ENCODE measurements at places on chromosomes 11 and 22.

DNA sequence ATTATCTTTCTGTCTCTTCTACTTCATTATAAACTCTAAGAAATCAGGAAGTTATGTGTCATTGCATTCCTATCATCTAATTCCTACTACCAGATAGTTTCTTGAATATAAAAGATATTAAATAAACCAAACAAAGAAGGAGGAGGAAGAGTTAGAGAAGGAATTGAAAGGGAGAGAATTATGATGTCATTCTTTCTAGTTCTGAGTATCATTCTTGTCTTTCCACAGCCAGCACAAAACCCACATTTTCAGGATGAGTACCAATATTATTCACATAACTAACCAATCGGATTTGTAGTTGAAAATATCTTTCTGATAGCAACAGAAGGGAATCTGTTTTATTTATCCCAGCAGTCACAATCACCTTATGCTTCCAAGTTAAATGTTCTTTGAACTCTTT is 13.3 kb downstream of the MS4A13 start:
- no peak for DNase-seq

GRCh38 chr22:36461665-36462649 is 19.5 kb downstream of the TXN2 start:
- peak; percentile 62 for DNase-seq

DNA sequence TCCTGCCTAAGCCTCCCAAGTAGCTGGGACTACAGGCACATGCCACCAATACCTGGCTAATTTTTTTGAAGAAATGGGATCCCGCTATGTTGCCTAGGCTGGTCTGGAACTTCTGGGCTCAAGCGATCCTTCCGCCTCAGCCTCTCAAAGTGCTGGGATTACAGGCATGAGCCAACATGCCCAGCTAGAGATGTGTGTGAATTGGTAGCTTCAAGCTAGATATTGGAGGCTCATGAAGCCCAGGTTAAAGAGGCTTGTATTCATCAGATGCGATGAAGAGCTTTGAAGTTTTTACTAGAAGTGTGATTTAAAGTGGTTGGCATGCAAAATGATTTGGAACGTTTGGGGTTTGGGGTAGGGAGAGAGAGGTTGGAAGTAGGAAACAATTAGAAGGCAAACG is 19.6 kb downstream of the NF2 start:
- DNase-seq = no peak

DNA sequence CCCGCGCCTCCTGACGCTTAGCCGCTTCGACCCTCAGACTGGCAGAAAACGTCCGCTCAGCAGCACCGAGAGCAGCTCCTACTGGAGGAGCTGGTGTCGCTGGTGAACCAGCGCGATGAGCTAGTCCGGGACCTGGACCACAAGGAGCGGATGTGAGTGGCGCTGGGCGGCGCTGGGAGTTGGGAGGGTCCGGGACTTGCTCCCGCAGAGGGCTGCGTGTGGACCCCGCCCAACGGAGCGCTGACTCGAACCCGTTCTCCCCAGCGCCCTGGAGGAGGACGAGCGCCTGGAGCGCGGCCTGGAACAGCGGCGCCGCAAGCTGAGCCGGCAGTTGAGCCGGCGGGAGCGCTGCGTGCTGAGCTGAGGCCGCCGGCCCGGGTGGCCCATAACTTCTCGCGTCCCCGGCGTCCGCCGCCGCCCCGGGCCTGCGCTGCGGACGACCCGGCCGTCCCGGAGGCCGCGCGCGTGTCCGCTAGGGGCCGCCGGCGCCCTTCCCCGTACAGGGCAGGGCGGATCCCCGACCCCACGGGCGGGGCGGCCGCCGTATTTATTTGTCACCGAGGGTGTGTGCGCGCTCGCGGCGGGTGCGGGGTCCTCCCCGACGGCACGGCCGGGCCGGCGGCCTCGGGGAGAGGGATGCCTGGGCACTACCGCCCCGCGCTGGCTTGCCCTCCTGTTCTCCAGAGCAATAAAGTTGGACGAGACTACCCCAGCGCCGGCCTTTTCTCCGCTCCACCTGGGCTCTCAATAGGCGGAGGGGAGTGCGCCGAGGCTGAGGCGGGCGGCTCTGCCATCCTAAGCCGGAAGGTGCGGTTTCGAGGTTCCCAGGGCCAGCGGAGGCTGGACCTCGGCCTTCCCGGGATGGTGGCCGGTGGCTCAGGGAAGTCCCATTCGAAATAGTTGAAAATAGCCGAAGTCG is 3.4 kb downstream of the KCNK7 start:
- DNase-seq = no peak

GRCh38 chr11:95429376-95429907 is 198.4 kb upstream of the SESN3 start:
- DNase-seq = no peak

- no peak for DNase-seq
Observed at GRCh38 chr11:130177782-130178181, 18.2 kb downstream of the ST14 start.

DNA sequence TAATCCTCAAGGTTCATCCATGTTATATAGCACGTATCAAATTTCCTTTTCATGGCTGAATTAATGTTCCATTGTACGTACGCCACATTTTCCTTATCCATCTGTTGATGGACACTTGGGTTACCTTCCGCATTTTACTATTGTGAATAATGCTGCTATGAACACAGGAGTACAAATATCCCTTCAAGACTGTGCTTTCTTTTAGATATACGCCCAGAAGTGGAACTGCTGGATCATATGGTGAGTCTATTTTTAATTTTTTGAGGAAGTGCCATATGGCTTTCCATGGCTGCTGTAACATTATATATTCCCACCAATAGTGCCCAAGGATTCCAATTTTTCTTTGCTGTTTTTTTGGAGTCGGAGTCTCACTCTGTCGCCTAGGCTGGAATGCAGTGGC is 6.0 kb downstream of the MRPL40 start:
- no peak for DNase-seq

DNA sequence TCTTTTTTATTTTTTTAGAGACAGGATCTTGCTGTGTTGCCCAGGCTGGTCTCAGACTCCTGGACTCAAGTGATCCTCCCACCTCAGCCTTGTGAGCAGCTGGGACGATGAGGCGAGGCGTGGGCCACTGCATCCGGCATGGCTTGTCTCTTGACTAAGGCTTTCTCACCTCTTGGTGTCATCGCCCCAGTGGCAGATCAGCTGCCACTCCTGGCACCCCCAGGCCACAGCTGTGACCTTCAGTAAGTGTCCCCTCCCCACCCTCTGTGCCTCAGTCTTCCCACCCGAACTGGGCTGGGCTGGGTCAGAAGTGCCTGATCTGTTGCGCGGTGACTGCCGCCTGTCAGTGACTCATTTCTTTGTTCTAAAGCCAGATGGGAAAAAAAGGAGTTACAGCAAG is 3.6 kb downstream of the SYNGR1 start:
- no peak for DNase-seq

DNA sequence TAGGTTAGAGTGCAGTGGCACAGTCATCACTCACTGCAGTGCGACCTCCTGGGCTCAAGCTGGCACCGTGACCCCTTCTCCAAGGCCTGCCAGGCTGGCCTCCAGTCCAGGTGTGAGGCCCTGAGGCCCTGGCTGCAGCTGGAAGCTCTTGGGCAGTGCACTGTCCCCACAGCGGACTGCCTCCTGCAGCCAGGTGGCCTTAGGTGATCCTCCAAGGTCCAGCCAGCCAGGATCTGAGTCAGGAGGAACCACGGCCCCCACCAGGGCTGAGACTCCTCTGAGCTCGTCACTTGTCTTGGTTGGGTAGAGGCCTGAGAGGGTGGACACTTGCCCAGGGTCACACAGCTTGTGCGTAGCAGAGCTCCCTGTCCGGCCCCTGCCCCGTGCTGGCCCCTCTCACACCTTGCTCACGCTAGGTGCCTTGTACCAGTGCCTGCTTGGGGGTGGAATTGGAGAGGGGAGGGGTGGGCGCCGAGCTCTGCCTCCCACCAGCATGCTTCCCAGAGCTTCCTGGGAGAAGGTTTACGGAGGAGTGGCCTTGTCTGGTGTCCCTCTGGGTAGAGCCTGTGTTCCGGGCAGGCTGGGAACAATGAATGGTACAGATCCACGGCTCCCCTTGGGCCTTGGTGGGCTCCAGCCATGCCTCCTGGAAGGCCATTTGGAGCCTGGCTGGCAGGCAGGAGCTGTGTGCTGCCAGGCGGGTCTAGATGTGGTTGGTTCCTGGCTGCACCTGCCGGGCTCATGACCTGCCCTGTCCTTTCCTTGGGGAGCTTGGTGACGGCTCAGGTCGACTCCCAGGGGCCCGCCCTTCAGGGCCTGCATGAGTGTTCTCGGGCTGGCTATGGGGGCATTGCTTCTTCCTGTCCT is 20.6 kb downstream of the KCNQ1 start:
- no peak for DNase-seq

- peak; percentile 35 for DNase-seq
Observed at GRCh38 chr11:122235615-122236014, 119.6 kb upstream of the BLID start.

DNA sequence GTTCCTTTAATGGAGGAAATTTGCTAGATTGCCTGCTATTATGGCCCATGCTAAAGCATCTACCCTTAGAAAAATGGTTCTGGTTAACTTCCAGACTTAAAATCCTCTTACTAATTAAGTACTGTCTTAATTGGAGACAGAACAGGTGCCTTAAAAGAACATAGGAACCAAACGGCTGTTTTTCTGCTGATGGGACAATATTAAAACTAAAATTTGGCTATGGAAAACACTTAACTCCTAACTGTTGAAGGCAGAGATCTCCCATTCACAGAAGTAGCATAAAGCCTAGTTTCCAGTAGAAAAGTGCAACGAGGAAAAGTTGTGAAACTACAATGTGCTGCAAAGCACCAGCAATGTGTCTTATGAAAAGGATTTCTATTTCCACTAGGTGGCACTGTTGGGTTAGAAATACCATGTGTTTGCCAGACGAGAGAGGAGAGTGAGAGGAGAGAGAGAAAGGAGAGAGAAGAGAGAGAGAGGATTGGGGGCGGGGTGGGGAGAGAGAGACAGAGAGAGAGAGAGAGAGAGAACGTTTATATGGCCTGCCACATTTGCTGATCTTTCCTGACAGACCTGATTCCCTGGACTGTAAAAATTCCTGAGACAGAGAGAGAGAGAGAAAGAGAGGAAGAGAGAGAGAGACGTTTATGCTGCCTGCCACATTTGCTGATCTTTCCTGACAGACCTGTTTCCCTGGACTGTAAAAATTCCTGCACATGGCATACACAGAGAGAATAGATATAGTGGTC is 51.5 kb downstream of the FAM181B start:
- peak; percentile 48 for DNase-seq

DNA sequence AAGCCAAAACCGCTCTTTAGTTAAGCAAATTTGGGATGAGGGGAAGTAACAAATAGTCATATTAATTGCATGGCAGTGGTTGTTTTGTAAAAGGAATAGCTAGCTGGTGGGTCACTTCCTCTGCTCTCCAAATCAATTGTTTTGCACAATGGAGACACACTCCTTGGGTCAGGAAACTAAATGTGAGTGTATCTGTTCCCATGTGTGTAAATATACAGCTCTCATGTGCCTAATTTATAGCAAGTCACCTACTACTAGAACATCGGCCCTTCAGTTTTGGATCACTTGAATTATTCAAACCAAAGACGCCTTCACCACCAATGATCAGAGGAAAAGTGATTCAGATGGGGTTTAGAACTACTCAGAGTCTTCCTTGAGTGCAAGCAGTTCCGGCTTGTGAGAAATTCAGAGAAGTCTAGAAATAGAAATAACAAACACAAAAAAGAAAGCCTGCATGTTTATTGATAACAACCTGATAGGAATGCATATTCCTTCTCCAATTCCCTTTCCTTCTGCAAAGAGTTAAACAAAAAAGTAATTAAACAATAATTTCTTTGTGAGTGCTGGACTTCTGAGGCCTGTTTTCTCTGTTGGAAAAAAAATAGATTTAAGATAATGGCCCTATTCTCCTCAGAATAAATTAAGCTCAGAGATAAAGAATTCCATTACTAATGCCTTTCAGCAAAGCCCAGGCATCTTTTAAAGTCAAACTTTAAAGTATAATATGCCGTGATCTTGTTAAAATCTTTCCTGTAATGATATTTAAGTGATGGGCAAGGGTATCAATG is 100.4 kb downstream of the KIRREL3 start:
- DNase-seq = no peak

- no peak for DNase-seq
Observed at GRCh38 chr11:17765356-17766072, 30.9 kb downstream of the KCNC1 start.

- DNase-seq = no peak
Observed at GRCh38 chr11:116938471-116939070, 101.1 kb upstream of the APOA1 start.

DNA sequence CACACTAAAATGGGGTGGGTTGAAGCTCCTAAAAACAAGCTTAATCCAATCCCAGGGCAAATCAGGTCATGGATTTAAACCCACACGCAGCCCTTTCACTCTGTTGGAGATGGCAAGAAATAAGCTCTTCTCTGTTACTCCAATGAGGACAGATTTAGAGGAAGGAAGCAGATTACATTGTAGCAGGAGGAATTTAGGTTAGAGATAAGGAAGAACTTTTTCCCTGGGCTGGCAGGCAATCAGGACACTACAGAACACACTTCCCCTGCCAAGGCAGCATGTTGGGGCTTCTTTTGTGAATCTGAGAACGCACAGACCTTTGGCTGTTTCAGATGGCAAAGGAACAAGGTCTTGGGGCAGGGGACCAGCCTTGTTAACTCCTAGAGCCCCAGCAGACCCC is 46.2 kb downstream of the C11orf58 start:
- no peak for DNase-seq

GRCh38 chr11:48108231-48109045 is 108.2 kb upstream of the OR4B1 start:
- DNase-seq = no peak

DNA sequence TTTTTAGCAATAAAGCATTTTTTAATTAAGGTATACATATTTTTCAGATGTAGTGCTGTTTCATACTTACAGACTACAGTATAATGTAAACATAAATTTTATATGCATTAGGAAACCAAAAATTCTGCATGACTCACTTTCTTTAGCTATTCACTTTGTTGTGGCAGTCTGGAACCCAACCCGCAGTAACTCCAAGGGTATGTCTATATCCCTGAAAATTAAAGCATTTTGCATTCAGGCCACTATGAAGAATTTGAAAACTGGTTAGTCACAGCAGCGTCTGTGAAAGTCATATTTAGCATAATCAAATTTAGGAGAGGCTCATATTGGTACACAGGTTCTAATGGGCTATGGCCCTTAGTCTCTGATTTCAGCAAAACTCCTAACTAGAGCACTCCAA is 46.8 kb downstream of the BBOX1 start:
- no peak for DNase-seq

DNA sequence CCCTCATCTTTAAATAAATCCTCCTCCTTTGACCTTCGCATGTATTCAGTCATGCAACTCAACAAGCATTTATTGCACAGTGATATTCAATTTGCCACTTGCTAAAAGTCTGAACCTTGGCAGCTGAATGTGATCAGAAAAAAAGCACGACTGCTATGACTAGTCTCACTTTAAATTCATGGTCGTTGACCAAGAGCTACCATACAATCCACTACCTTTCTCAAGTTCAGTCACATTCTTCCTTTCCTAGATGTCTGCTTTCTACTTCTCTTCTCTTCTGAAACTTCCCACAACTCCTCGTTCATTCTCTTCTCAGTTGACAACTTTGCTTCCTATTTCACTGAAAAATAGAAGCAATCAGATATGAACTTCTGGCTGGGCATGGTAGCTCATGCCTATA is 2.0 kb upstream of the SAA1 start:
- DNase-seq = no peak

GRCh38 chr11:116030697-116031331 is 526.6 kb upstream of the CADM1 start:
- no peak for DNase-seq

All from right lung (tissue), 10 donors.